ENCODE measurements at places on chromosomes 6 and 20. TPM values are rescaled to one million over a fixed set of nuclear protein-coding genes. Genes with fewer than 3 reads are reported as not detected.

Gene MTFR2
- 0.41 TPM for total RNA-seq

Gene OVOL2
- not detected for total RNA-seq

Gene CUTA
- 207 TPM for total RNA-seq

Gene CST5
- total RNA-seq, result not detected

Gene PHACTR3
- not detected for total RNA-seq

Gene SLC26A8
- total RNA-seq, result not detected

Gene PLCB1
- 10.8 TPM for total RNA-seq
